Activated CD4-positive, alpha-beta T cell treated with anti-CD3 and anti-CD28 coated beads, Interleukin-2, amount 50 U/mL, for 24 hours (primary cell): ENCODE measurements at places on chromosomes 4 and X.

DNA sequence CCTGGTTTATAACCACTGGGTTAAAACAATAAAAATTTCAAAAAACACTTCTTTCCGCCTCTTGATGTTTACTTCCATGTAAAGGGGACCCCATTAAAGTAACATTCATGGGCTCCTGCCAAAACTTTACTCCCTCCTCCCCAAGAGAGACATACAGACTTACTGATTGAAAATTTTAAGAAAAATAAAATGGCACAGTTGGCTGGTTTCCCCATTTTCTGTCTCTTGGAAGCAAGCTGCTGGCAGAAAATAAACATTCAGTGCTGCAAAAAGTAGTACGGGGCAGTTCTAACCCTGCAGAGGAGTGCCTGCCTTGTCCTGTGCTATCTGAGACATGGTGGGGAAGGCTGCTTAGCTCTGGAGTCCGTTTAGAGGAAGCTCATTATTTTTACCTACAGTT is 187.3 kb upstream of the INTU start:
- DNase-seq: no peak

DNA sequence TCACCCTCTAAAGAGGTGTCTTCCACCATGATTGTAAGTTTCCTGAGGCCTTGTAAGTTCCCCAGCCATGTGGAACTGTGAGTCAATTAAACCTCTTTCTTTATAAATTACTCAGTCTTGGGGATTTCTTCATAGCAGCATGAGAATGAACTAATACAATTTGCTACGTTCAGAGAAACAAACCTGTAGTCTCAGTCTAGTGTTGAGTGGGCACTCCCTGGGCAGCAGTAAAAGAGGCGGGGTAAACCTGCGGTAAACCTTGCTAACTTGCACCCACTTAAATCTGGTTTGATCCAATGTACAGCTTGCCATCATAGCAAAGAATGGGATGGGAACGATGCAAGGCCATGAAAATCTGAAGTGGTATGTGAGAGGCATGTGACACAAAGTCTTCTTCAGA is 22.4 kb downstream of the GRXCR1 start:
- no peak for DNase-seq

DNA sequence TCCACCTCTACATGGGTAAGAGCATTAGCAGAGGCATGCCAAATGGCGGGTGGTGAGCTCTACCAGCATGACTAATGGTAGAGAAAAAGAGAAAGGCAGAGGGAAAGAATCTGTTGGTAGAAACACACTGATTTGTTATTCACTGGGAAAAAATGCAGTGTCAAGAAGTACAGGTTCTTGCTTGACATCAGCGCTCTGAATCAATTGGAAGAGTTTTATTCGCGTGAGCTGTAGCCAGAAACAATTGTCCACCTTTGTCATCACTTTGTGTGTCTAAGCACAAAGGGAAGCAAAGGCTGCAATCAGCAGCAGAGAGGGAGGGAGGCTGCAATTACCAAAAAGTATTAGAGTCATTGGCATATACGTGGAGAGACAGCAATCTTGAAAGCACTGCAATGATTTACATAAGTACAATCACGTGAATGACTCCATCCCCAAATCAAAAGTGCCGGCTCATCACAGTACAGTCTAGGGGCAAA is 67.7 kb upstream of the HS3ST1 start:
- no peak for DNase-seq

GRCh38 chr4:40702800-40703151 is 47.0 kb upstream of the NSUN7 start:
- no peak for DNase-seq

DNA sequence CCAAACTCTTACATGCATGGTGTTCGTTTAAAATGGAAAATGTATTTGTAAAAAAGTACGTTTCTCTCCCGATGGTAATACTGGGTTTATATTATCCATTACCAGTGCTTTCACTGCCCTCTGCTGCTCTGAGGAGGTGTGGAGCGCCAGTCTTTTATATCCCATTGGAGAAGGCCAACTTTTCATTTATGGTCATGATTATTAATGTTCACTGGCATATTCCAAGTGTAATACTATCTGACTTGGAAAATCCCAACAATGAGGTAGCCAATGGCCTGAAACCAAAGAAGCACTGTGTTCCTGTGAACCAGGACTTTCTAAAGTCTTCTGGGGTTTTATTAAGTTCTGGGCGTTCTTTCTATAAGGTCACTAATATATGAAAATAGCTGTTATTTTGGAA is 80.7 kb downstream of the SYNPO2 start:
- no peak for DNase-seq

- DNase-seq: no peak
Measured at GRCh38 chr4:4969298-4969697, 50.0 kb downstream of the CYTL1 start.

- DNase-seq: no peak
Measured at GRCh38 chr4:150217808-150218207, 139.6 kb downstream of the DCLK2 start.

GRCh38 chrX:139158256-139158655 is 372.3 kb upstream of the F9 start:
- DNase-seq: no peak

GRCh38 chrX:15998350-15998749 is 125.0 kb upstream of the GRPR start:
- DNase-seq: no peak

GRCh38 chr4:85399270-85399669 is 75.7 kb upstream of the ARHGAP24 start:
- no peak for DNase-seq

DNA sequence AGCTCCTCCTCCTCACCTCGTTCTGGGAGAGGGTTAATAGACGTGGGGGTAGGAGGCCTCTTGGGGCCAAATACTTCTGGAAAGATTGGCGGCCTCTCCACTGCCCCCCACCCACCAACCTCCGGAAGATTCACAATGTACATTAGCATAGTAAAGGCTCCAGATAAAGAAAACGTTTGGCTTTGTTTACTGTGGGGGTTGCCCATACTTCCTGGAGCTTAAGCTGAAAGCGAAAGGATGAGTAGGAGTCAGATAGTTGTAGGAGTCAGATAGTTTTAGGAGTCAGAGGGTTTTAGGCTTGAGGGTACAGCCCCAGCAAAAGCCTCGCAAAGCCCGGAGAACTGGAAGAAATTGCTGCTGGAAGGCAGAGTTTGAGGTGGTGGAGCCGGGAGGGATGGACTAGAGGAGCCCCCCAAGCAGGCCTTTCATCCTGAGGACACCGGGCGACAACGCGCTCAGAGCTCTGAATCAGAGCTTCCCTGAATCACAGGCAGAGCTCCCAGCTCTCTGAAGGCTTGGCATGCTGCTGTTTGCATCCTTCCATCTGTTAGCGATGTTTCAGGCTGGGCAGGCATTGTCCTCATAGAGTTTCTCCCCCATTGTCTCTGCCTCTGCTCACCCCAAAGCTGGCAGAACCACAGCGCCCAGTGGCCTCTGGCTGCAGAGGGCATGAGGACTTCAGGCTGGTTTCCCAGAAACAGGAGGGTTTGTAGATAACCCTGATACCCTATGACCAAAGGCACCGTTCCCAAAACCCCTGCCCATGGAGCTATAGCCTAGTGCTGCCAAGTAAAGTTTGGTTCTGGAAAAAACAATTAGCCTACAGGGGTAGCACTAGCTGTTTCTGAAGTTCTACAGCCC is 280.7 kb downstream of the BCOR start:
- DNase-seq: no peak

- no peak for DNase-seq
Measured at GRCh38 chr4:34046580-34046979, 2197.7 kb downstream of the ARAP2 start.

DNA sequence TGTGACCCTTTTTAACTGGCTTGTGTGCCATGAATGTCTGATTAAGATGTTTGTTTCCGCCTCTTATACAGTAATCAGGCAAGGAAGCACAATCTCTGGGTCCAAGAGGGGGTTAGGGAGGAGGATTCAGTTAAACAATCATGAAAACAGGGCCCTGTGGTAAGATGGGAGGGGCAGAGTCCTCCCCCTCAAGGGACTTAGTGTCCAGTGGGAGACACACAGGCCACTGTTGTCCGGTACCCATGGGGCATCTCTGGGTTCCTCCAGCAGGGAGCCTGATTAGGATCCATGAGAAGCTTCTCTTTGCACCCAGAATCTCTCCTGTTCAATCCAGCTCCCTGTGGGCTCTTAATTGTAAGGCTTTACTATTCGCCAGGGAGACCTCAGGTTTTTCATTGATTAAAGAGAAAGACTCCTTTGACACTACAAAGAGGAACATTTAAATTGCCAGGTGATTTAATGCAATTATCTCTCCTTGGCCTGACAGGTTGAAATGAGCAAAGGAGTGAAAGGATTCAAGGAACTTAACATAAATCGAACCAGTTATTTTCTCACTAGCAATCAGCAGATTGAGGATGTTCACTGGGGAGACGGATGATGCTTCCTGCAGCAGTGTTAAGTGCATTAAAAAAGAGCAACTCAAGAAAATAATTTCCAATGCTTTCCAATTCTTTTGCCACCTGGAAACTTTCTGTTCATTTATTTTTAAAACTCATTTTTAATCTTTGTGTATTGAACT is 225.4 kb downstream of the PTTG2 start:
- no peak for DNase-seq

DNA sequence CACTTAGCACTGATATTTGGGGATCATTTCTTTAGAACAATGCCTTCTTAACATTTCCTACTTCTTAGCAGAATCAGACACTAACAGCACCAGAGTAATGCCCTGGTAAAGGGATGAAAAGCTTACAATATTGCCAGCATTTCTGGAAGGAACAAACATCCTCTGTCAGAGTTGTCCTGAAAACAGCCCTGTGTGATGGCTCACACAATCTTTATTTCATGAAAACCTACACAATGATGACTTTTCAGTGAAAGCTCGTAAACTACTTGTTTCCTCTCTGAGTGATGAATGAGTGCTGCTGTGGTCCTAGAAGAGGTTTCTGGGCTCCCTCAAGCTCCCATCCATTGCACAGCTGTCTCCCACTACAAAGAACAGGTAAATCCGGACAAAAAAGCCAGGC is 52.8 kb downstream of the GPC4 start:
- DNase-seq: no peak
